ENCODE measurements at places on chromosomes 5 and 9.

DNA sequence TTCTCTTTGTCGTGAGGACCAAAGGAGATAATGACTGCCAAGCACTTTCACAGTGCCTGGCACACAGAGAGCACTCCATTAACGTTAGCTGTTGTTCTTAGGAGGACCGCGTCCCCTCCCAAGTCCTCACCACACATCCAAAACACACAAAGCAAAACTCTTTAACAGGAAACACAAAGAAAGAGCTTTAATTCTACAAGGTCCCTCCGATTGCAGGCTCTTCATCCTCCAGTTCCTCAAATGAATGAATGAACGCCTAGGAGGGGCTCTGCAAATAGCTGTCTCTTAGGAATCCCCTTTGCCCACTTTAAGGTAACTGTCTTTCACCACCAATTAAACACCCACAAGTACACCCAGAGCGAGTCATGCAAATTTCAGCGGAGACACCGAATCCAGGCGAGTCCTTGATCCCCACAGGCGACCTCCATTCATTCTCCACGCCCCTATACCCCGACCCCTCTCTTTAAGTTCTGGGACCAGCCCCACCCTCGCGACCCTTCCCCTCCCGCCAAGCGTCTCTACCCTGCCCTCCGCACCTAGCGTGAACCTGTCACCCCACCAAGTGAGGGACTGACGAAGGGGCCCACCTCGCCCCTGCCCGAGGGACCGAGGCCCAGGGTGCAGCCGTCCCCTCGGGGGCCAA lies 644 bp downstream of the TSC1 start:
- DNase-seq, result no peak

DNA sequence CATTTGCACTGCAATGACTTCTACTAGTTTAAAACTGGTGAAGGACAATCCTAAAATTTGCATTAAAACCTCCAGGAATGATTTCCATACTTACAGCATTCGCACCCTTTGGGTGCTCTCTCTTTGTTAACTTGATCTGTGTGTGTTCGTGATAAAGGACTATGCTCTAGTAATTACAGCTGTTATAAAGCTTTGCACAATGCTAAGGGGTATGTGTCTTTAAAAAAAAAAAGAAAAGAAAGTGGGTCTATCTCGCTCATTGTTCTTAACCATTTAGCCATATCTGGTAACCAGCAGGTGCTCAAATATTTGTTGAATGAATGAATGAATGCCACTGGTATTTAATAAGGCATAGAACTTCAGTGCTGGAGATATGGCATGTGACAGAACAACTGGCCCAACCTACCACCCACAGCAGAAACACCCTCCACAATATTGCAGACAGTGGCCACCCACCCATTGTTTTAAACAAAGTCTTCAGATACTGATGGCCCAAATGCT lies 8.7 kb downstream of the TRIM36 start:
- DNase-seq, result no peak

- no peak for DNase-seq
Observed at GRCh38 chr9:23644326-23644725, 181.7 kb downstream of the ELAVL2 start.

- DNase-seq, result no peak
Observed at GRCh38 chr9:15851766-15852165, 298.9 kb downstream of the CCDC171 start.

GRCh38 chr5:168110870-168111832 lies 180.3 kb upstream of the WWC1 start:
- no peak for DNase-seq

DNA sequence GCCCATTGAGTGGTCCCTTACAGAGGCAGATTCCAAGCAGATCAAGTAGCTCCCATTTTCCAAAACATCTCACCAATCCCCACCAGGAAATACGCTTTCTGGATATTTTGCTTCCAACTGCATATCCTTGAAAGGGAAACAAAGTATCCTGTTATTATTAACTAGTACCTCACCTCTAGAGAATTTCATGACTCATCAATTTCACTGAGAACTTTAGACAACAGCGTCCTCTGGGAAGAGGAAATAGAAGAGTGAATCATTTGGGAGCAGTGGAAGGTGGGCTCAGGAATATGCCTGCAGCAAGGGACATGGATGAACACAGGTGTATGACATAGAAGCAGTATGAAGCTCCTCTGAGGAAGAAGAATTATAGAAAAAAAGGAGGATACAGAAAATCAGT lies 186.7 kb downstream of the MARCHF11 start:
- no peak for DNase-seq
